CD4-positive, alpha-beta T cell treated with Interferon alpha-2 for 1 hour (primary cell): ENCODE measurements at places on chromosomes 4 and X.

GRCh38 chrX:15464704-15465103, 28.4 kb downstream of the PIR start:
- no peak for DNase-seq

GRCh38 chrX:40550066-40550465, 30.7 kb upstream of the ATP6AP2 start:
- no peak for DNase-seq

GRCh38 chr4:21830272-21830671, 118.3 kb downstream of the KCNIP4 start:
- DNase-seq, result no peak

DNA sequence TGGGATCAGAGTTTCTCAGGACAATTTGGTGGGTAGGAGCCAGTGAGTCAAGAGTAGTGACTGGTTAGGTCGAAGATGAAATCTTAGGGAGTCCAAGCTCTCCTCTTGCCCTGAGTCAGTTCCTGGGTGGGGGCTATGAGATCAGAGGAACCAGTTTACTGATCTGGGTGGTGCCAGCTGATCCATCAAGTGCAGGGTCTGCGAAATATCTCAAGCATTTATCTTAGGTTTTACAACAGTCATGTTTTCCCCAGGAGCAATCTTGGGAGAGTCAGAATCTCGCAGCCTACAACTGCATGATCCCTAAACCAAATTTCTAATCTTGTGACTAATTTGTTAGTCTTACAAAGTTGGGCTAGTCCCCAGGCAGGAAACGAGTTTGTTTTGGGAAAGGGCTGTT, 1833.2 kb upstream of the PCDH7 start:
- DNase-seq, result no peak

- DNase-seq, result no peak
These were observed 153.2 kb upstream of the PRDX4 start for GRCh38 chrX:23514082-23514481.

GRCh38 chr4:81923140-81923539, 450.7 kb downstream of the HNRNPD start:
- DNase-seq, result no peak

GRCh38 chr4:87041141-87041540, 106.3 kb downstream of the AFF1 start:
- no peak for DNase-seq

DNA sequence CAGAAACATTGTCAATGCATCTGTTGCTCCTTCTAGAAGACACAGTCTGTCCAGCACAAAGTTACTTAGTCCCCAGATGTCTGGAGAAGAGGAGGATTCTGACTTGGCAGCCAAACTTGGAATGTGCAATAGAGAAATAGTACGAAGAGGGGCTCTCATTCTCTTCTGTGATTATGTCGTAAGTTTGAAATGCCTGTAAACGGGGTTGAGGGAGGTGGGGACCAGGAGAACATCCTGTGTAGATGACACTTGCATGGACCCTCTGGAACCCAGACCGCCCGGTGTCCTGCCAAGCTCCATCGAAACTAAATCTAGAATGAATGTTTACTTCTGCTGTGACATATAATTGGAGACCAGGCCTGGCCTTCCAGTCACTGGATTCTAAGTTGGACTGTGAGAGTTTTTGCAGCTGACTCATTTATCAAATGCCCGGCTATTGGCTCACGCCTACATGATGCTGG, 45.0 kb upstream of the MSANTD1 start:
- no peak for DNase-seq

DNA sequence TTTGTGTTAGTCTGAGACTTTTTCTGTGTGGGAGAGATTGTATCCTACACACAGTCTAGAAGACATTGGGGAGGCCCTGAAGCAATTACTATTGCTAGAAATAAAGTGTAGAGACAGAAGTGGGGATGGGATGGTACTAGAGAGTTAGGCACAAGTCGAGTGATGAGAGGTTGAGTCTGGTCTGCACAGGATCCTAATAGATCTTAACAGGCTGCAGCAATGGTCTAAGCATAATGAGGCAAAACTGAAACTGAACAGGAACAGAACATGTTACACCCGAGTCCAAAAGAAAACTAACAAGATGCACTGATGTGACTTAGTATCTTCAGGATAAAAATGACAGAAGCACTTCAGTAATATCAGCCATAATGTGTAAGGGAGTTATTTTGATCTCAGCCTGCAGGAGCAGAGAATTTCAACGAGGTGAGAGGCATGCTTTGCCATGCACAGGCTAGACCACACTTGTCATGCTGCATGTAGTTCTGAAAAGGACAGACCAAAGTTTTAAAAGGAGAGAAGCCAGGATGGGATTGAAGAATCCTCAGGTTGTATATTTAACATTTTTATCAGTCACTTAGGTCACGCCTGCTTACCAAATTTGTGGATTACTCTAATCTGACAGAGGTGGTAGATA, 205.8 kb upstream of the BOD1L1 start:
- DNase-seq, result no peak

GRCh38 chr4:44351069-44351468, 97.5 kb downstream of the KCTD8 start:
- no peak for DNase-seq

GRCh38 chr4:181595716-181596115, 647.5 kb upstream of the TENM3 start:
- DNase-seq, result no peak

DNA sequence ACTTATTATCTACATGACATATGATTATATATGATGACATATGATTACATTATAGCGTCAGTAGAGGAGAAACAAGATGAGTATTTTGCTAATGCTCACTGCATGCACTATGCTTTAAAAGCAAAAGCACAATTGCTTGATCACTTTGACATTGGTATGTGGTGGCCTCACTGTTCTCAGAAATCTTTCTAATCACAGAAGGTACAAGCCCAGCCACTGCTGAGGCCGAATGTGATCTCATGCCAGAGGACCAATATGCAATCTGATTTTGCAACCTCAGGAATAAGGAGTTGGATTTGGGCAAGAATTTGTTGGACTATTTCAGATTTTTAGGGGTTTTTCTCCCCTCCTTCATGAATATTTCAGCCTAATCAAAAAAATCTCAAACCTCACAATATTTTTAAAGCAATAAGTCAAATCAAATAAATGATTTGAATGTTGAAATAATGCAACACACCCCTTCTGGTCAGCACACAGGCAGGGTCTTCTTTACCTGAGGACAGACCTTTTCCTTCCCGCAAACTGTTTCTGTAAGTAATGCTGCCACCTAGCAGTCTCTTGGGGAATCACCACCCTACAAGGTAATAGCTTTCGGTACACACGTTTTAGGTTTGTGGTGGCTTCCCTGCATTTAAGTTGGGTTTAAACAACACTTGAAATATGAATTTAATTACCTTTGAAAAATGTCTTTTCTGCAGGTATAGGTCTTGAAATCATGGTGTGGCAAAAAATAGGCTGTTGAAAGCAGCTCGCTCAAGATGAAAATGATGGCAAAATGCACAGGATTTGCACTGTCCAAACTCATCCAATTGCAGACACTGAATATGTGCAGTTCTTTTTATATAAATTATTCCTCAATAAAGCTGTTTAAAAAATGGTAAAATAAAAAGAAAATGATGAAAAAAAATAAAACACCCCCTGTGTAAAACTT, 4.8 kb upstream of the CXCL13 start:
- DNase-seq, result peak; percentile 44

DNA sequence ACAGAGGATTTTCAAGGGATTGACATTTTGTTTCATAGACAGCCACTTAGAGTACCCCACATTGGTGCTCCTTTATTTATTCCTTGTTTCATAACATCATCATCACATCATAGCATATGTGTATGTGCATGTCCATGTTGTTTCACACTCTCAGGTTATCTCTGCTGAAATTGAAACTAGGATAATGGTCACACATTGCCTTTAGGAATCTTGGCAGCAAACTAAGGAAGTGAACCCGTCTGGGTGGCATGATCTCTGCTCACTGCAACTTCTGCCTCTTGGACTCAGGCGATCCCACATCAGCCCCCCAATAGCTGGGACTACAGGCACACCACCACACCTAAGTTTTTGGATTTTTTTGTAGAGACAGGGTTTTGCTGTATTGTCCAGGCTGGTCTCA, 234.2 kb upstream of the ANKRD50 start:
- no peak for DNase-seq

DNA sequence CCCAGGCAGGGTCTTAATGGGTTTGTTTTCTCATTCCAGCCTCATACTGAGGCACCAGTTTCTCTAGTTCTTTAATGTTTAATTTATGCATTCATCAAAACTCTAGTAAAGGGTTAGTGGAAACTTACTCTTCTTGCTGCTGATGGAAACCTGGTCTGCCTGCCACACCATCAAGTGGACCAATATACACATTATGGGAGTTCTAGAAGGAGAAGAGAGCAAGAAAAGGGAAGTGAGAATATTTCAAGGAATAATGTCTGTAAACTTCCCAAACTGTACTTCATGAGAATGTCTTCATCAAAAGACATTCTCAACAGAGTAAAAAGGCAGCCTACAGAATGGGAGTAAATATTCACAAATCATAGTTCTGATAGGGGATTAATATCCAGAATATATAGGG, 20.9 kb upstream of the DHX15 start:
- no peak for DNase-seq

GRCh38 chr4:128310266-128310697, 22.7 kb upstream of the PGRMC2 start:
- no peak for DNase-seq

- no peak for DNase-seq
These were observed 5.1 kb upstream of the APBB2 start for GRCh38 chr4:41219421-41219950.

- DNase-seq, result no peak
These were observed 15.9 kb downstream of the HMGB2 start for GRCh38 chr4:173318240-173318639.

DNA sequence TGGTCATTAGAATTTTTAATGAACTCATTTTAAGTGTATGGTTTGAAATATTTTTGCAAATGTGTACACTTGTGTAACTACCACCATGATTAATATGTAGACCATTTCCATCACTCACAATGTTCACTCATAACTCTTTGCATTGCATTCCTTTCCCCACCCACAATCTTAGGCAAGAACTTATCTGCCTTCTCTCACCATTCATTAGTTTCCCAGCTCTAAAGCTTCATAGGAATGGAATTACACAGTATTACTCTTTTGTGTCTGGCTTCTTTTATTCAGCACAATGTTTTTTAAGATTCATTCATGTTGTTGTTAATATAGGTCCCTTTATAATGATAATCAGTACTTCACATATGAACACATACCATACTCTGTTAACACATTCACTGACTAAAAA, 106.1 kb downstream of the ARAP2 start:
- DNase-seq, result no peak

- DNase-seq, result no peak
These were observed 1044.2 kb upstream of the FTHL17 start for GRCh38 chrX:32116047-32116446.

- DNase-seq, result no peak
These were observed 9.0 kb downstream of the HAND2 start for GRCh38 chr4:173520921-173521466.

- peak; percentile 63 for DNase-seq
These were observed 127.2 kb downstream of the FBXW7 start for GRCh38 chr4:152408514-152409327.

DNA sequence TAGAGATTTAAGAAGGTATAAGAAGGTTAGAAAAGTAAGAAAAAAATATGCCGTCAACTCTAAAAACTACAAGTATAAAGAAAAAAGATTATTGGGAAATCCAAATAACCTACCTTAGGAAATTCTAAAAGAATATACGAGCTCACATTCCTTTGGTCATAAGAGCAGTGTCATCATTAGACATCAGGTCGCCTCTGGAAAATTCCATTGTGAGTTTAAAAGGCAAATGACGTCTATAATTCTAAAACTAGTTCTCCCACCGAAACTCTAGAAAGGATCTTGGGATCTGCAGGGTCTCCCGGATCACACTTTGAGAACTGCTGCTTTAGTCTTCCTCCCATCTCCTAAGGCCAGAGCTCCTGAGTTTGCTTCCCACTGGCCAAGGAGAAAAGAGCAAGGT, 518 bp upstream of the SAT1 start:
- no peak for DNase-seq

DNA sequence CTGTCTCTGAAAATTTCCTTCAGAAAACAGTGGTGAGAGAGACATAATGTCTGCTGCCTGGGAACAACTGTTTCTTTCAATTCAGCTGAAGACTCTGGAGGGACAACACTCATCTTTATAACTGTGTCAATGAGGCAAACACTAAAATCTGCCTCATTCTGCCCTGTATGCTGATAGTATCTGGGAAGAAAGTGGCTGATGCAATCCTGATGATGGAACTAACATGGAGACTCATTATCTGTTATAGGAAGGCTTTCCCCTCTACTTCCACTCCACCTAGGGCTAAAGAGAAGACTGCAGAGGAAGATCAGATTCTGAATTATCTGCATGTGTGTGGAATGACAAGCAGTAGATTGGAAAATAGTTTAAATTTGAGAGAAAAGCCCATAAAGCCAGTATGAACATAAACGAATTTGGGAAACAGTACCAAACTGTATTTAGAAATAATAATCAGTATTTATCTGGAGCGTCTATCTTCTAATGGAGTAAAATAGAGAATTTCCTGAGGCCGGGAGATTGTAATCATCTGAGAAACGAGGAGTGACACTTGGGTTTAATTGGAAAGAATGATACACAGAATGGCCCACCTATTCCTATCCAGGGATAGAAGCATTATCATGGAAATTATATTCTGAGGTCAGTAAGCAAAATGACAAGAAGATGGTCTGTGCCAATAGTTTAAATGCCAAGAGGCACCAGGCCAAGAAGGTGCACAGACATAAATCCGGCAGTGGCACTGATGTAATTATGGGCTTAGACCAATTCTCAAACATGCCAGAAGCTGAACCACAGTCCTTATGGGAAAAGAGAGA, 85.4 kb downstream of the SHISA3 start:
- DNase-seq, result no peak

DNA sequence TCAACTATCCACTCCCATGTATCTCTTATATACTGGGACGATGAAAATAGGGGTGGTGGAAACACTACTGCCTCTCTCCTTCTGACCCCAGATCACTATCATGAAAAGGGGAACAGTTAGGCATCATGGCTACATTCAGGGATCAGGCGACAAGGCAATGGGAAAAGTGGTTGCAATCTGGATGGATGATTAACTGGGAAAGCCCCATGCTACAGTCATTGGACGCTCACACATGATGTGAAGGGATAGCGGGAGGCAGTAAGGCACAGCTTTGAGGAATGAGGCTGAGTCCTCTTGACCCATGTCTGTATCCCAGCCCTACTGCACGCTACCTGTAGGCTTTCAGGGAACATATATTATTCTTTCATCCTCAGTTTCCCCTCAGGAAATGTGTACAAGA, 10.2 kb downstream of the GASK1B start:
- DNase-seq, result no peak

GRCh38 chr4:115058533-115058932, 54.9 kb downstream of the NDST4 start:
- DNase-seq, result no peak
